ENCODE measurements at places on chromosomes 4 and X.

GRCh38 chrX:9151772-9152307, 117.9 kb upstream of the FAM9B start:
- DNase-seq, result no peak

GRCh38 chr4:74418063-74418670, 26.8 kb upstream of the AREG start:
- peak; percentile 80 for DNase-seq

GRCh38 chr4:3287271-3287971, 5.4 kb upstream of the RGS12 start:
- no peak for DNase-seq

DNA sequence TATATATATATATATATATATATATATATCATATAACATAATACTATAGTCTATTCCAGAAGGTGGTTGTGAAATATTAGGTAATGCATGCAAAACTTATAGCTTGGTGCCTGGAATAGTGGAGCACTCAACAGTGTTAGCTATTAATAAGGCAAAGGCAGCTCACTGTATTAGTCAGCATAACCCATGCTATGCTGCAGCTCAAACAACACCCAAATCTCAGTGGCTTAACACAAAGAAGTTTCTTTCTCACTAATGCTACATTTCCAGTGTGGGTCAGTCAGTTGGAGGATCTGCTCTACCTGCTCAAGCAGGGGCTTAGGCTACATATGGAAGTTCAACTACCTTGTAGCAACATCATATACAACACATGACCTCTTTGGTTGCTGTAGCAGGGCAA, 5.2 kb upstream of the RPGR start:
- DNase-seq, result no peak

GRCh38 chr4:137203601-137204000, 328.7 kb downstream of the PCDH18 start:
- DNase-seq, result no peak

DNA sequence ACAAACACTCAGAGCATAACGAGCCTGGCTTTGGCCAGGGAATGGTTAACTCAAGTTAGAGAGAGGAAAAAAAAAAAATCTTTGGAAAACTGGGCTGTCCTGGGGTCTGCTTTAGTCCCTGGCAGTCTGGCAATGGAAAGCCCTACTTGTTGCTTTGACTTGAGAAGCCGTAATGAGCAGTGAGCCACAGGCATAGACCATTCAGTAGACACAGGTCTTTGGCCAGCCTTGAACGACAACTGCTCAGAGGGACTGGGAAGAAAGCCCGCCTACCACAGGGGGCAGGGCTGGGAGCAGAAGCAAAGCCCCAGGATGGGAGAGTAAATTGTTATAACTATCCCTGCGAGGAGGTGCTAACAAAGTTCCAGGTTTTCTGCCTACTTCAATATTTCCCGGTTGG, 25.9 kb downstream of the SLC25A43 start:
- no peak for DNase-seq

- no peak for DNase-seq
These were observed 8.6 kb downstream of the GALNT7 start for GRCh38 chr4:173177232-173177631.

DNA sequence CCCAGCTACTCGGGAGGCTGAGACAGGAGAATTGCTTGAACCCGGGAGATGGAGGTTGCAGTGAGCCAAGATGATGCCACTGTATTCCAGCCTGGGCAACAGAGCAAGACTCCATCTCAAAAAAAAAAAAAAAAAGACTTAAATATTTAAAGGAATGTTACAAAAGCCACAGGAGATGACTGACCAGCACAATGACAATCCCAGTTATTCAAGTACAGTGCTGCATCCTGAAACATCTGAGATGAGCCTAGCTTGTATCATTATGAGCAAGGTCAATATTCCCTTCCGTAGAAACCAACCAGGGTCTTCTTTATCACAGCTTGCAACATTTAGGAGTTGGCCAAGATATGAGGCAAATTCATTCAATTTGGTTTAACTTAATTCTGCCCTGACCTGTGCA, 38.6 kb downstream of the LNX1 start:
- no peak for DNase-seq

- DNase-seq, result no peak
These were observed 8.1 kb upstream of the LINC00632 start for GRCh38 chrX:140701480-140701879.

- no peak for DNase-seq
These were observed 72.3 kb downstream of the SLC9A6 start for GRCh38 chrX:136057567-136057966.

DNA sequence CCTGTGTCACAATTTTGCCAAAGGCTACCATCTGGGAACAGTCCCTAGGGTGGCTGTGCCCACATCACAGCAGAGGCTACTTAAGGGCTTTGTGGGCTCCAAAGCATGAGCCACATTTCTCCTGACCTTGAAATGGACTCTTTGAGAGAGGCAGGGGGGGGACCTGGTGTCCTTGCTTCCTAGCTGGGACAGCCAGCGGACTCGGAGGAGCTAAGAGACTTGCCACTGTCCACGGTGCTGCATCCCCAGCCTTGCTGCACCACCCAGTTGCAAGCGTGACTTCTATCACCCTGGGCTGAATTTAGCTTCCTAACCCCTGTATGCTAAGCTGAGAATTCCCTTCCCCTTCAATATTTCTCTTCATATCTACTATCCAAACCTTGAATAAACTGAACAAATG, 99.0 kb downstream of the PHKA2 start:
- DNase-seq, result no peak

DNA sequence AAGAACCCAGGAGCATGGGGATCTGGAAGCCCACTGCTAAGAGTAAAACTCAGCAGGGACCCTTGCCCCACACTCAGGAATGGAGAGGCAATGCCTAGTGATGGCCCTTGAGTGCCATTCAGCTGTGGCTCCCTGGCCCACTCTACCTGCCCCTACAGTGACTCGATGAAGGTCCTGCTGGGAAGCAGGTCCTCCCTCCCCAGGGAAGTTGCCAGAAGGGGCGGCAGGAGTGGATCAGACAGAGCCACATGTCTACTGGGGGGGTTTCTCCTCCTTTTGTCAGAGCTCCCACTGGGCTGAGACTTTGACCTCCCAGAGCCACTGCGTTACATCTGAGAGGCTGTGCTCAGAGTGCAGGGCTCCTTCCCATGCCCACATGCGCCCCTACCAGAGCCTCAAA, 1.2 kb downstream of the SLC10A3 start:
- no peak for DNase-seq

DNA sequence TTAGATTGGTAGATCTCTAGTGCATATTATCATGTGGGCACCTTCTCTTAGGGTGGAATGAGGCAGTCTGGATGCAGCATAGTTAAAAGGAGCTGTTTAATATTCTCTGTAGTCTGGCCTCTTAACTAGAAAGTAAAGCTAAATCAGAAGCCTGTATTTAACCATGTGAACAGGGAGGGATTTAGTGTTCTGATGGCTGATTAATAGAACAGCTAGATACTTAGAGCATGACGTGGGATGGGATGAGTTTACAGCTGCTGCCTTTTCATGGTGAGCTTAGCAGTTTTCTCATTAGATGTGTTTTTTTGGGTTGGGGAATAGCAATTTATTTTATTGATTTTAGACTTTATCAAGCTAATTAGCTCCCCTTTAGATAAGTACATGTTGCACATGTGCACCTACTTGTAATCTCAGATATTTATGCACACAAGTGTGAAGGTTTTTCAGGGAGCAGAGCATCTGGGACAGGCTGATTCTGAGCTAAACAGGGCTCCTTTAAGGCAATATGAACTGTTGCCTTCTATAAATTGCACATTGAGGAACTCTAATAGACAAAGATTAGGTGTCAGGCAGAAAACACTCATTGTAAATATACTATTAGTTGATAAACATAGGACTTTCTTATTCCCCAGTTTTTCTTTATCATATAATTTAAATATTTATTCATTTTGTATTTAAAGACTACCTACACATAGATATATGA, 34.1 kb downstream of the YIPF6 start:
- no peak for DNase-seq

DNA sequence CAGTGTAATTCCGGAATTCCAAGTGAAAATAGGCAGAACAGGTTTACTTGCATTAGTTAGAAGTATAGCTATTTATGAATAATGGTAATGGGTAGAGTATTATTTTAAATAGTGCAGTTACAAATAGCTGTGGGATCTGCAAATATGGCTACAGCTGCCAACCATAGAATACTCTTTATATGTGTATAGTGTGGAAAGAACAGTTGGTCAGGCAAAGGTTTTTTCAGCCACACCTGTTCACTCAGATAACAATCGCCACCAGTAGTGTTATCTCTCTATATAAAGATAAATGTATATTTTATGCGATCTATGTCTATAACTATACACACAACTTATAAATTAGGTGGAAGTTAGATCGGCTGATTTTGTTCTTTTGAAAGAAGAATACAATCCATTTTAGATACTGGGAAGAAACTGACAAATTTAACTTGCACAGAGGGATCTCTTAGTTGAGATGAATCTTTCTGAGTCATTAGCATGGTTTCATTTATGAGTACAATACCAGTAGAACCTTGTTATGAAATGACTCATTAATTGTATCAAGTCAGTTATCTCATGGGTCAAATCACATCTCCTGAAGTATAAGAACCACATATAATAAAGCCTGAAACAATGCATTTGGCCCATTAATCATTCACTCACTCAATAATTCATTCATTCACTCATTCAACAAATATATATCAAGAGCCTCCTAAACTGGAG, 100.9 kb upstream of the NR3C2 start:
- peak; percentile 6 for DNase-seq

DNA sequence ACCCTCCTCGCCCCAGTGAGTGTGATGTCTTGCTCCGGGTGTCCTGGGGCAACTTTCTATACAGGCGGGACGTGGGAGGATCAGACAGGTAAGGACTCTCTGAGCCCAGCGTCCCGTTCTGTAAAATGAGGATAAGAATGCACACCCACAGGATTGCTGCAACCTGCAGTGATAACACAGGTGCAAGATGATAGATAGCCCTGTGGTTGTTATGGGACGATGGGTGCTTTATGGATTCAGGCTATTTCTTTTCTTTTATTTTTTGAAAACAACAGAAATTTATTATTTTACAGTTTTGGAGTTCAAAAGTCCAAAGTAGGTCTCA, 28.6 kb downstream of the BEX3 start:
- no peak for DNase-seq

DNA sequence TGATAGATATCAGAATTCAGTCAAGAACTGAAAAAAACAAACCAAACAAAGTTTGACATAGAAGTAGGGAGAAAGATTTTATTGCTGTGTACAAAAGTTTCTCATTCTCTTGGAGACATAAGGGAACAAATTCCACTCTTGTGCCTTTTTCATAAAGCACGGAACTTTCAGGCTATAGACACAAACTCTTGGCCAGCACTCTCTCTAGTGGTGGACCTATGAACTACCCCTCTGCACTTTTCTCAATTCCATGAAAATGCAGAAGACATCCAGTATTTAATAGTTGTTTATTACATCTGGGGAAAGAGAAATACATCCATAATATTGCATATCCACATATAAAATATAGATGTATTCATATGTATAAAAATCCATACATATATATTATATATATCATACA, 291.6 kb upstream of the HS3ST1 start:
- DNase-seq, result no peak

DNA sequence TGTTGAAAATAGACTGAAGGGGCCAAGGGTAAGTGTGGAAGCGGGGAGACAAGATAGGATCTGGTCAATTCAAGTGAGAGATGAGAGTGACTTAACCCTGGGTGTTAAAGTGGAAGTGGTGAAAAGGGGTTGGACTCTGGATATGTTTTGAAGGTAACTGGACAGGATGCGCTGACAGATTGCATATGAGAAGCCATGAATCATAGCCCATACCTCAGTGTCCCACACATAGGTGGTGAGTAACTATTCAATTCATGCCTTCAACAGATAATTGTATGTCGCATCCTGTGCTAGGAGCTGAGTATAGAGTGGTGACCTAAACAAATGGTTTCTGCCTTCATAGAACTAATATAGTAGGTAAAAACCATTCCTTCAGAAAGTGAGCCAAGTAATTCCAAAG, 76.7 kb downstream of the KLHL34 start:
- DNase-seq, result no peak

- peak; percentile 2 for DNase-seq
These were observed 3.7 kb upstream of the BEX4 start for GRCh38 chrX:103211012-103211715.

DNA sequence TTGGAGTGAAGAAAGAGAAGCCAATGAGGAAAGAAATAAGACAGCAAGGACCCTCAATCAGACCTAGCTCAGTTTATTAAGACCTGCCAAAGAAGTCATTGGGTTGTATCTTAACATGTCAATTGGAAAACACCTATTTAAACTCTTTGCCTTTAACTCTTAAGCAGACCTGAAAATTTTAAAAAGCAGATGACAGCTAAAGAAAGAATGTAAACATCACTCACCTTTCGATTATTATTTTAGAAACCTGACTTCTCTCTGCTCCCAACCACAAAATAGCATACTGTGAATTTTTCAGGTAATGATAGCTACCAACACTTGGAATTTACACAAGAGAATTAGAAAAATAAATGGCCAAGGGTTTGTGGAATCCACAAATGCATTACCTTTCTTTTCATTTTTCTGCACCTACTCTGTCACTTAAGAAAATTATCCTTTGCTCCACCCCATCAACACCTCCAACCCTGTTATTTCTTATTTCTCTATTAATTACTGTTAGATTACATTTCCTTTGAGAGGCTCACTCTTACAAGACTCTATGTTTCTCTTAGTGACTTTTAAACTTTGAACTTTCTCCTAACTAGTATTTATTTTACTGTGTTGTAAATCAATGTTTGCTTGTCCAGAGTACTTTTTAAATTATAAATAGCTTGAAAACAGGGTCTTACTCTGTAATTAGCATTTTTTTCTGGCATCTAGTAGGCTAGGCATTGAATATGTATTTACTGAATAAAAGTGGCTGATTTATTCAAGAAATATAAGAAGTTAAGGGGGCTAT, 765 bp upstream of the SULT1E1 start:
- DNase-seq, result no peak

- no peak for DNase-seq
These were observed 37.0 kb upstream of the HERC5 start for GRCh38 chr4:88419874-88420273.

GRCh38 chr4:89988268-89988667, 93.6 kb downstream of the MMRN1 start:
- DNase-seq, result no peak

DNA sequence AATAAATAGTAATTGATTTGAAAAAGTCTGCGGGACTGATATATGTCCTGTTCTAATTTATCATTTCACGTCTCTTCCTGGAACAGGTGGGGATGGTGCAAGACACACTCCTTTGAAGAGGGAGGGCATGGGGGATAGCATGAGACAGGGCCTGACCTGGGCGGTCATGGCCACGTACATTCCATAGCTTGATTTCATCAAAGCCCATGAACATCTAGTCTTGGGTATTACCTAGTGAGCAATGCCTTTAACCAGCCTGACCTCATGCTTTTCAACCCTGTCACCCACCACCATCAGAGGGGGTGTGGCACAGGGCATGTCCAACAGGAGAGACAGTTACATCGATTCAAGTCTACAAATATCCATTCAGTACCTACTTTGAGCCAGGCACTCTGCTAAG, 52.3 kb upstream of the HOPX start:
- no peak for DNase-seq

GRCh38 chr4:912548-913279, 19.4 kb downstream of the GAK start:
- no peak for DNase-seq

- peak; percentile 99 for DNase-seq
These were observed 372.1 kb downstream of the BMPR1B start for GRCh38 chr4:95129821-95130311.
